Skin of body (tissue), 3 donors: ENCODE measurements at places on chromosomes 4 and X.

DNA sequence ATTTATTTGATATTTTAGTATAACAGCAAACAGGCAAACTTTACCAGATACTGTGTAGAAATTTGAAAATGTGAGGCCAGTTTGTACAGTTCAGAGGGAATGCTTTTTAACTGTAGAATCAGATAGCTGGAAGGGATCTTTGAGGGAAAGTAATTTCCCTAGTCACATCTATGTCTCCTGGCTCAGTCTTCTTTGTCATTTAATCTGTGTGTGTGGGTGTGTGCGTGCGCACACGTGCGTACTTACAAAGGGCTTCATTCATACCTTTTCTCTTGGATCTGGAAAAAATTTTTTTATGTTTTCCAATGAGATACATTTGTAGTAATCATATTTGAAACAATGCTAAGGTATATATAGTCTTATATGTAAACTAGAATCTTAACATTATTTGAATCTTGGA, 44.6 kb downstream of the IL13RA1 start:
- no peak for DNase-seq

- DNase-seq: no peak
Observed at GRCh38 chr4:147367891-147368290, 113.0 kb upstream of the EDNRA start.

DNA sequence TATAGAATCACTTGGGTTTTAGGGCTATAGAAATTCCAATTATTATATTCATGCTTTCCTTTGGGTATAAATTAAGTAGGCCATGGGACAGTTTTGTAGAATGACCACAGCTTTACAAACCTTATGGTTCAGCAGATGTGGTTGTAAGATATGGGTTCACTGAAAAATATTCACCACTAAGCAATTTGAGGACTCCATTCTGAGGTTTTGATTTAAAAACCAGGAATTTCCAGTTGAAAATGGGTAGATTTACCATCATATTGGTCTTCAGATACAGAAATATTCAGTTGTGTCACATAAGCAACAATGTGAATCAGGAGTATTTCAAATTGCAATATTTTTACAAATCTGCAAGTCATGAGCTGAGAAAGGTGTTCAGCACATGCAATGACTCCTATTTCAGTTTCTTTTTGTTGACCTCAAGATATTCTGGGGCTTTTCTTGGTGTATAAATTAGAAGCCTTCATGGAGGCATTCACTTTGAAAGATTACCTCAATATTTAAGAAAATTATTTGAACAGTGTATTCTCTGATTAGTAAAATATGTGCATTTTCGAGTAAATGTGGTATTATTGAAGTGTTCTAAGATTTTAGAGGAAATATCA, 218.4 kb upstream of the HCCS start:
- no peak for DNase-seq

- no peak for DNase-seq
Observed at GRCh38 chrX:3445806-3446490, 99.5 kb upstream of the MXRA5 start.

- DNase-seq: no peak
Observed at GRCh38 chrX:70208479-70208878, 26.0 kb upstream of the AWAT1 start.

GRCh38 chr4:143667461-143667860, 33.0 kb downstream of the FREM3 start:
- peak; percentile 80 for DNase-seq

- DNase-seq: no peak
Observed at GRCh38 chrX:56219700-56220099, 12.5 kb upstream of the KLF8 start.

GRCh38 chr4:62640296-62640695, 1440.2 kb downstream of the ADGRL3 start:
- no peak for DNase-seq

GRCh38 chrX:129741880-129742758, 3.3 kb downstream of the XPNPEP2 start:
- no peak for DNase-seq

DNA sequence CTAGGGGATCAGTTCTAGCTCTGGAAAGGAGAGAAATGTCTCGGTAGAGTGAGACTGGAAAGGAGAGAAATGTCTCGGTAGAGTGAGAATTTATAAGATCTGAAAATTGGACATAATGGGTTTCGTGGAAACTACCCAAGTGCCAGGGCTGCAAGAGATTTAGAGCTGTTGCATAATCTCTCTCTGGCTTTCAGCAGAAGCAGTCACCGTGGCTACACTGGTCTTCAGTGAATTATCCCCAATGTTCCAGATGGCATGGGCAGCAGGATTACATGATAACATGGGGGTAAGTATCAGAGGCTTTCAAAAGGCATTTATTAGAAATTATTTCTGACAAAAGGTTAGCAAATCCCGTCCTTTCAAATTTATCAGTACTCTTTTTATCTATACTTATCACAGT, 435.5 kb downstream of the NKX6-1 start:
- no peak for DNase-seq

- no peak for DNase-seq
Observed at GRCh38 chrX:141903400-141904155, at the start of gene MAGEC1. Gene MAGEC1 (plus strand): TSS chrX:141903894. CDS start chrX:141905073, 1,179 bp downstream.

DNA sequence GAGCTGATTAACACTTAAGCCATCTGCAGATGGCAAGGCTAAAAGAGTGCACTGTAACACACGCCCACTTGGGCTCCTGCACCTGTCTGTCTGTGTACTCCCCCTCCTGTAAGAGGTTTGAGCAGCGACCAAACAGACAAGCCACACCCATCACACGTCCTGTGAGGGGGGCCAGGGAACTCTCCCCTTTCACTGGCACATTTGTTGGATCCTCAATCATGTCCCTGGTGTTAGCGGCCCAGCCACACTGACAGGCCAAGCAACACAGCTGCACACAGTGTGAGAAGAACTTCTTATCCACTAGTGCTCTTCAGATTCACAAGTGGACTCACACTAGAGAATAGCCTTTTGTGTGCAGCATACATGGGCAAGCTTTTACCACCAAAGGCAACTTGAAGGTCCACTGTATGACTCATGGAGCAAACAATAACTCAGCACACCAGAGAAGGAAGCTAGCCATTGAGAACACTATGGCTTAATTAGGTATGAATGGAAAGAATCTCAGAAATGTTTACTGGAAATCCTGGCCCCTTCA, 29.1 kb upstream of the UTP14A start:
- no peak for DNase-seq

- DNase-seq: no peak
Observed at GRCh38 chr4:151218343-151218742, 58.6 kb upstream of the PRSS48 start.

DNA sequence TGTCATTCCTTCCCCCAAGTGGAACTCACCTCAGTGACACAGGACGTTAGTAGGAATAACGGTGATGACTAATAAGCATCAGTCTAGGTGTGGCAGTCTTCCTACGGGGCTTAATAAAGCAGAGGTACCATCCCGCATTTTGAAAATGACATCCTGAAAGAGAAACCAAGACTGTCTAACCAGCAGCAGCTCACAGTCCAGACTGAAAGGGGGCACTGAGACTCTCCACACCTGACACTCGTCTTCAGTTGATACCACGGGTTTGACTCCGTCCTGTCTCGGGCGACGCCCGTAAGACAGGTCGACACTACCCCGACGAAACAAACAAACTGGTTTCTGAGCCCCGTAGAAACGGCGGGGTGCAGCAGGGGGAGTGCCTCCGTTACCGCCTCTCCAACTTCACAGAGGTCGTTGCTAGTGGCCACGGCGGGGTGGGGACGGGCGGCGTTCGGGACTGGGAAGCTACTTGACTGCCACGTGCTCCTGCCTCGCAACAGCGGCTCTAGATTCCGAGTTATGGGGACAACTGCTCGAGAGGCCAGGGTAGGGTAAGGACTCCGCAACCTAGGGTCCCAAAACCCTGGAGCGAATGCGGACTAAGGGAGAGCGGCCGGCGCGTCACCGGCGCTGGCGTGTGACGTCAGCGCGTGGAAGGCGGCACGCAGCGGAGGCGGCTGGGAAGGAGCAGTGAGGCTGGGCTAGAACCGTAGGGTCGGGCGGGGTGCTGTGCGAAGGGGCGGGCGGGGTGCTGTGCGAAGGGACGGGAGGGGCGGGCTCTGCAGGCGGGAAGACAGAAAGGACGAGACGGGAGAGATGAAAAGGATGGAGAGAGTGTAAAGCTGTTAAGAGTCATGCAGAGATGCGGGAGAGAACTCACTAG, at the start of gene NEK1:
TSS of gene NEK1 (minus strand) at position 593 of the 880 bp plus-strand sequence. CDS start 9,953 bp downstream, outside the sequence.
- peak; percentile 84 for DNase-seq

DNA sequence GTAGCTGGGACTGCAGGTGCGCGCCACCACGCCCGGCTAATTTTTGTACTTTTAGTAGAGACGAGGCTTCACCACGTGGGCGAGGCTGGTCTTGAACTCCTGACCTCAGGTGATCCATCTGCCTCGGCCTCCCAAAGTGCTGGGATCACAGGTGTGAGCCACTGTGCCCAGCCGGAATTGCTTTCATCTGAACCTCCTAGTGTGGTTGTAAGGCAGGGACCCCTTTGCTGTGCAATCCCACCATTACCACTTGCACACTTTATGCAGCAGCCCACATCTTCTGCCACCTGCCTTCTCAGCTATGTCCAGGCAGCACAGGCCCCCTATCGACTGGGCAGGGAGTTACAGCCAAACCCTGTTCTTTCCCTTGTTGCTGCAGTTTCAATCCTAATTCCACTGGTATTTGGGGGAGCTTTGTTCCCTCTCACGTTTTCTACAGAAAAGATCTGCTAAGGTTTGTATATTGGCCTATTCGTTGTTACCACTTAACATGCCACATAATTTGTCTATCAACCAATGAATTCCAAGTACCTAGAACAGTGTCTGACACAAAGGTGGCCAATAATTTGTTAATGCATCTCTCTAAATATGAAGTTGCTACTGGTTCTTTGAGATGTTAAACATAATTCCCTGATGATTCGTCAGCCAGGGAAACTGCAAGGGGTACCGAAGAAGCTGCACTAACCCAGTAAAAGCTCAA, 6.5 kb downstream of the RPL39 start:
- DNase-seq: no peak

GRCh38 chr4:19030048-19030447, 1008.5 kb upstream of the LCORL start:
- DNase-seq: no peak

DNA sequence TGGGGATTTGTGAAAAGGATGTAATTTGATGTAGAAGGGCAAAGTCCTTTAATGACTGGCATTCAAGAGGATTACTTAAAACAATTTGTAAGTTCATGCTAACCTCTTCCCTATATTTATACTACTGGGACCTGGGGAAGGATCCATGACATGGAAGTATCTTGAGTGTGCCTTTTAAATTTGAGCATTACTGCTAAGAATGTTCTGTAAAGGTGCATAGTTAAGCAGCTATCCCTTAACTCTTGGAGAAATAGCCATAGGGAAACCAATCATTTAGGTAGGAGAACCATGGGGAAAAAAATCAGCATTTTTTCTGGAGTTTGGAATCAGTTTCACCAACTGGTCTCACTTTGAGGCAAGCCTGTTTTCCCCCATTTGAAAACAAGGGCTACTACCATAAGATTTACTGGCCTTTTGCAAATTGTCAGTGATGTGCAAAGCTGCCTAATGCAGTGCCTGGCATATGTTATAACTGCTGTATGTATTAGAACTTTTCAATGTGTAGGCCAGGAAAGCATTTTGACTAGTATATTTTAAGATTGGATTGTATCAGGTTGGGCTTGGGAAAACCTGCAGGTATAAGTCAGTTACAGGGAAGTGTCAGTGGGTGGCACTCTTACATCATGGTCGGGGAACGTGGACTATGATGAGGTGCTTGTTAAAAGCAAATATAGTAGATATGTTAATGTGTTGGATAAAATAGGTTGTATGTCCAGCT, 72.1 kb downstream of the PRSS12 start:
- DNase-seq: peak; percentile 42

DNA sequence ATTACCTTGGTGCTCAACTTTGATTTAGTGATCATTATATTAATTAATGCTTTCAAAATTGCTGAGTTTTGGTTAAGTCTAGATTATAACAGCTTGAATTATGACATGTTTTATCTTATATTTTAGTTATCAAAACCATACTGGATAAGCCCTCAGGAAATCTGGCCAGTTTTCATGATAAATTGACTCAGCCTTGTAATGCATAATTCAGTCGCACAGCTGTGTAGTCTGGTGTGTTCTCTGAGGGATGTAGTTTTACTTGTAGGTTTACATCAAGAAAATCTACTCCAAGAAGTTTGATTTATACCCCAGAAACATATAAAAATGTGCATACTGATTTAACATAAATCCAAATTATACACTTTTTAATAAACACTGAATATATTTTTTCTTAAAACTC, 477.5 kb downstream of the SPRY1 start:
- peak; percentile 61 for DNase-seq

- DNase-seq: no peak
Observed at GRCh38 chrX:70432936-70433847, 10.1 kb downstream of the GDPD2 start.

DNA sequence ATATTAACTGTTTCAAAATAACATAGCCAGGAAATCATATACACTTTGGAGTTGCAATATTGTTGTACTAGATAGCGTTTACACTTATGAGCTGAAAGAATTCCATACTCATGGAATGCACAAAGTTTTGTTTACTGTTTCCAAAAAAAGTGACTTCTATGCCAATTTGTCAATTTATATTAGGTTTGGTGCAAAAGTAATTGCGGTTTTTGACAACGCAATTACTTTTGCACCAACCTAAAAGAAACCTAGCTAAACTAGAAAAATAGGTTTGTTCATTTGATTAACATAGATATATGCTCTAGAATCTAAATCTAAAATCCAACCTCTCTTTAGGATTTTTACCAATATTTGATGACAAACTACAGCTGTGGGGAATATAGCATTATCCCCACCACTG, 15.2 kb downstream of the RXFP1 start:
- no peak for DNase-seq

GRCh38 chr4:88177983-88178625, 19.7 kb upstream of the ABCG2 start:
- no peak for DNase-seq

DNA sequence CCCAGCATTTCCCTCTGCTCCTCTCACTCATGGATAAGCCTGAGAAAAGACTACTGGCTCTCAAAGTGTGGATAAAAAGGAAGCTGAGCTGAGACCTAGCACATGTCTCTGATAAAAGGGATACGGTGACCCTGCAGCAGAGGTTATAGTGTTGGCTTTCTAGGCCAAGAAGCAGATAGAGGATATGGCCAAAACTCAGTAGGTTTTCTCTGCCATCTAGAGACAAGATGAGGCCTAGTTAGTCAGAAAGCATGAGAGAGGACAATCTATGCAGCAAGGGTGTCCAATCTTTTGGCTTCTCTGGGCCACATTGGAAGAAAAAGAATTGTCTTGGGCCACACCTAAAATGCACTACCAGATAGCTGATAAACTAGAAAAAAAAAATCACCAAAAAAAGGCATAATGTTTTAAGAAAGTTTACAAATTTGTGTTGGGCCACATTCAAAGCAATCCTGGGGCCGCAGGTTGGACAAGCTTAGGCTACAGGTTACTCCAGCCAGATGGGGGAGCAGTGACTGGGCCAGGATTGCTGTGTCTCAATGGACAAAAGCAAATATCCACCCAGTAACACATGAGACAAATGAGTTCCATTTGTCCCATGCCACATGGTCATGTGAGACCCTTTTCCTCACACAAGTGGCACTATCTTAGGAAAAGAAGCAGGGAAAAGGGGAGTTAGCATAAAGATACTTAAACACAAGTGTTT, 411.4 kb downstream of the INPP4B start:
- no peak for DNase-seq
